AG04449 (cell line): ENCODE measurements at places on chromosomes 3 and 15.

- DNase-seq = no peak
Observed at GRCh38 chr3:180421221-180421620, 180.7 kb upstream of the TTC14 start.

DNA sequence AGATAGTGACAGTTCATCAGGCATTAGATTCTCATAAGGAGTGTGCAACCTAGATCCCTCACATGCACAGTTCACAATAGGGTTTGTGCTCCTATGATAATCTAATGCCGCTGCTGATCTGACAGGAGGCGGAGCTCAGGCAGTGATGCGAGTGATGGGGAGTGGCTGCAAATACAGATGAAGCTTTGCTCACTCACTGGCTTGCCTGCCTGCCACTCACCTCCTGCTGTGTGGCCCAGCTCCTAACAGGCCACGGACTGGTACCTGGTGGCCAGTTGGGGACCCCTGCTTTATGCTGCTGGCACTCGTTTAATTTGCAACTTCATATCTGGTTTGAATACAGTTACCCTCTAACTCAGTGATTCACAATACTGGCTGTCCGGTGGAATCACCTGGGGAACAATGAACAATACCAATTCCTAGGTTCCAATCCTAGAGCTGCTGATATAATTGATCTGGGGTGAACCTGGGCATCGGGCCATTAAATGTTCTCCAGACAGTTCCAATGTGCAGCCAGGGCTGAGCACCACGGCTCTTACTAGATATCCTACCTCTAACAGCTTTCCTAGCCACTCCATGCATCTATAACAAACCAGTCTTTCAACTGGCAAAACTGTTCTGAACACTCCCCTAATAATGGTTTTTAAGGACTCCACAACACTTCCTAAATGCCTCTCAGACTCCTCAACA lies 131.4 kb downstream of the ATP1B3 start:
- no peak for DNase-seq

DNA sequence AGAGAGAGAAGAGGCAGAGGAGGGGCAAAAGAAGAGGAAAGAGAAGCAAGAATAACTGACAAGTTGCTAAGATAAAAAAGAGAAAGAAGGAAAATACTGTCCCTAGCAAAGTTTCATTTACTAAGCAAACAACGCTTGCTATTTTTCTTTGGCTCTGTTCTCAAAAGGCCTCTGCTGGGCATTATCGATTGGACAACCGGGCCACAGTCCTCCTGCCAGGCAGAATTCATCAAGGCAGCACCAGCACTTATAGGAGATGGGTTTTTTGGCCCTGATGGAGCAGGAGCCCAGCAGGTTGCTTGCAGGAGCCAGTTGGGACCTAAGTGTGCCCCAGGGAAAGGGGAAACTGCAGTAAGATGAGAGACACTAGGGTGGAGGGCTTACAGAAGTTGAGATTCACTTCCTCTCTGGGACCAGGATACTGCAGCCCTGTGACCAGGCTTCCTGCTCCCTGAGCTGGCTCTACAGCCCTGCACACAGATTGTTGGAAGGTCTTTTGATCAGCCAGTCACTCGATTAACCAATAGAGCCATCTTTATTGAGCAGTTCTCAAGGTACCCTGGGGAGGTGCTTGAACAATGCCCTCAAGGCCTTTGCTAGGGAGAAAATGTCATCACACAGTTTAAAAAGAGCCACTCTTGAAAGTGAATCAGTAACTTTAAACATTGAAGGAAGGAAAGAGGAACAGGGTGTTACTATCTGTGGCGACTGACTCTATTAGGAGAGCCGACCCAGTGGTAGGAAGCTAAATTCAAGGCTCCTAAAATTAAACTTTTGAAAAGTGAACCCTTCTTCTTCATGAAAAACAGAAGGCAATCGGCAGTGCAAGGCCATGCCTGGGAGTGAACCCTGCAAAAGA lies 28.8 kb upstream of the GLCE start:
- no peak for DNase-seq

DNA sequence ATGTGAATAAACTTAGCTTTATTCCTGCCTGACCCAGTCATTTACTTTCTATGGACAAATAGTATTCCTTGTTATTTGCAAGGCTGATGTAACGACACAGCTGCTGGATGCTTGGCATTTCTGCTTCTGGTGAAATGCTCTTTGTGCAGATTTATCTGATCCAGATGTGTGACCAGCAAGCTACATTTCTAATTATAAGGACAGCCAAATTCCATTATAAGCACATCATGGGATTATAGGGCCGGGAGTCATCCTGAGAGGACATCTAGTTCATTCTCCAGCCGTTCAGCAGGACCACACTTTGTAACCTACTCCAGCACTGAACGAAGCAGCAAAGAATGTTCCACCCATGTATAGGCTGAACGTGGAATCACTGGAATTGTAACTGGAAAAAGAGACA lies 42.9 kb downstream of the FNDC3B start:
- DNase-seq = peak; percentile 95

GRCh38 chr15:67456677-67457529 lies 64.0 kb upstream of the C15orf61 start:
- no peak for DNase-seq

GRCh38 chr15:81146006-81146405 lies 11.9 kb downstream of the CFAP161 start:
- no peak for DNase-seq

- DNase-seq = no peak
Observed at GRCh38 chr3:89570465-89570864, 463.0 kb downstream of the EPHA3 start.
